ENCODE measurements at places on chromosomes 5 and 9. TPM values are rescaled to one million over a fixed set of nuclear protein-coding genes. Genes with fewer than 3 reads are reported as not detected.

TRIM7 gene
- total RNA-seq = 2.9 TPM

SUSD3 gene
- total RNA-seq = 4.5 TPM

SLC12A2 gene
- total RNA-seq = 359 TPM

SLIT3 gene
- not detected for total RNA-seq

WDR31 gene
- total RNA-seq = 0.74 TPM

C5orf52 gene
- not detected for total RNA-seq
